Left ventricle myocardium inferior (tissue), 1 donor: ENCODE measurements at places on chromosomes 12 and 14.

- no peaks in the 10 kb centered on the region for H3K27me3 ChIP-seq
- H3K4me1 ChIP-seq = no peaks in the 10 kb centered on the region
- H3K27ac ChIP-seq = no peak overlapping the region
These were observed 77.3 kb upstream of the CNTN1 start for GRCh38 chr12:40614923-40615322.

DNA sequence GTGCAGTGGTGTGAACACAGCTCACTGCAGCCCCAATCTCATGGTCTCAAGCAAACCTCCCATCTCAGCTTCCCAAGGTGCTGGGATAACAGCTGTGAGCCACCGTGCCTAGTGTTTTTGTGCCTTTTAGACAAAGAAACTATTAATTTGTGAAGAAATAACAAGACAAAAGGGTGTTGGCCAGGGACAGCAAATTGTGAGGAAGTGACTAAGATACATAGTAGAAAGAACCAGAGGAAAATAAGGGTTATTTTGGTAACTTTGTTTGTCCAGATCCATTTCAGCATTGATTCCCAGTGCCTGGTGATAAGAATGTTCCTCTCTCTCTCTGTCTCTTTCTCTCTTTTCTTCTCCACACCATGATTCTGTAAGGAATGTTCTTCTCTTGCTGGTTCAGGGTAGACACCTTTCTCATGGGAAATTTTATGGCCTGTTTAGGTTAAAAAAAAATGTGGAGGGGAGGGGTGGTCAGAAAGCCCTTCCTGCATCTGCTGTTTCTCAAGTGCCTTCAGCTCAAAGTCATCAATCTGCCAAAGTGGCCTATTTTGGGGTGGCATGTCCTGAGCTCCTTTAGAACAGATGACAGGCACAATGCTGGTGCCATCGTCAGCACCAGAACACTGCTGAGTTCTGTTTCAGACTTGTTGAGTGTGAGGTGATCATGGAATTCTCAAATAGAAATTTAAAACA is 184.4 kb upstream of the EEA1 start:
- no peaks in the 10 kb centered on the region for H3K36me3 ChIP-seq
- no peak overlapping the region for H3K4me3 ChIP-seq
- no peaks in the 10 kb centered on the region for H3K27me3 ChIP-seq

- H3K4me3 ChIP-seq = no peak overlapping the region
- no peak overlapping the region for H3K27ac ChIP-seq
- no peak for DNase-seq
- peaks cover 26% of the 10 kb centered on the region for H3K36me3 ChIP-seq
- H3K4me1 ChIP-seq = no peaks in the 10 kb centered on the region
These were observed 96.1 kb upstream of the DACT1 start for GRCh38 chr14:58541633-58542022.

DNA sequence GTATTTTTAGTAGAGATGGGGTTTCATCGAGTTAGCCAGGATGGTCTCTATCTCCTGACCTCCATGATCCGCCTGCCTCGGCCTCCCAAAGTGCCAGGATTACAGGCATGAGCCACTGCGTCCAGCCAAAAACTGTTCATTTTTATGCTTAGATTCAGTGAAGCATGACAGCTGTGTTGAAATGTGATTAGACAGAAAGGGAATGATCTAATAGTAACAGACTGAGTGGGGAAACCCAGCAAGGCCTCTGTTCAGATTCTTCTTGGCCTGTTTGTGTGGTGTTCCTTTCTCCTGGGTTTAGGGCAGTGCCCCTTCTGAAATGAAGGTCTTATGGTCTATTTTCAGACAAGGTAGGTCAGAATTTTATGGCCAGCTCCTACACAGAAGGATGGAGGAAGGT is 11.8 kb upstream of the ABCD4 start:
- H3K4me1 ChIP-seq = no peaks in the 10 kb centered on the region
- no peak overlapping the region for H3K4me3 ChIP-seq
- no peaks in the 10 kb centered on the region for H3K27me3 ChIP-seq
- no peaks in the 10 kb centered on the region for H3K36me3 ChIP-seq
- H3K27ac ChIP-seq = no peak overlapping the region
- no peak for DNase-seq

DNA sequence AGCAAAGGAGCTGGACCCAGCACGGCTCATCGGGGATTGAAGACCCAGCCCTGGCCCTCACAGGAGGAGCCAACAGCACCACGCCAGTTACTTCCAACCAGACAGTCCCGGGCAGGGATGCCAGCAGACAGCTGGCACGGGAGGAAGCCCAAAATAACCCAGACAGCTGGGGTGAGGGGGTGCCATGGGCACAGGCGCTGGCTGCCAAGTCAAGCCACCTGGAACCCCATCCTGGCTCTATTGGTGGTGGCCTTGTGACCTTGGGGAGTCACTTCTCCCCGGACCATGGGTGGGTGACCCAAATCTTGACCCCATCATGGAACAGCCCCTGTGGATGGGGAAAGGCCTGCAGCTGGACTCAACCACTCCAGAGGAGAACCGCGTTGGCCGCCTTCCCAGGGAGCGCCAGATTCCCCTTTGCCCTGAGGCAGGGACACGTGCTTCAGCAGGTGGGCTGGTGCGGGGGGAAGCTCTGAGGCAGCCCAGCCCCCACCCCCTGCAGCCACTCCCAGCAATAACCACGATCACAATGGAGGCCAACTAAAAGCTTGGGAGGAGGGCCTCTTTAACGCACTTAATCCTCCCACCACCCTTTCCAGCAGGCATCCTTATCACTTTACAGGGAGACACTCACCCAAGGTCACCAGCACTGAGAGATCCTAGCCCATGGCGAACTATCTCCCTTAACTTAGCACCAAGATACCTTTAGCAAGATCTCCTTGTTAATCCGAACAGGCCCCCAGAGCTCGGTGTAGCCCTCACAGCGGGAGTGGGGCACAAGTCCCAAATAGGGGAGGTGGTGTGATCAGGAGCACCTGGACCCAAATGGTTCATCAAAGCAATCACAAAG is 4.7 kb upstream of the RHOF start:
- peak overlapping the region; percentile 81 for H3K4me3 ChIP-seq
- peak; percentile 84 for DNase-seq
- H3K27ac ChIP-seq = peak overlapping the region; percentile 100
- H3K4me1 ChIP-seq = peaks cover 87% of the 10 kb centered on the region
- H3K27me3 ChIP-seq = no peaks in the 10 kb centered on the region
- H3K36me3 ChIP-seq = peaks cover 9% of the 10 kb centered on the region

- peaks cover 38% of the 10 kb centered on the region for H3K27me3 ChIP-seq
- peaks cover 11% of the 10 kb centered on the region for H3K4me1 ChIP-seq
- no peaks in the 10 kb centered on the region for H3K36me3 ChIP-seq
- peak overlapping the region; percentile 20 for H3K27ac ChIP-seq
- peak overlapping the region; percentile 61 for H3K4me3 ChIP-seq
These were observed 822 bp upstream of the SOX5 start for GRCh38 chr12:23950210-23950774.

- no peak overlapping the region for H3K27ac ChIP-seq
- H3K36me3 ChIP-seq = no peaks in the 10 kb centered on the region
- no peak overlapping the region for H3K4me3 ChIP-seq
- no peaks in the 10 kb centered on the region for H3K4me1 ChIP-seq
- no peak for DNase-seq
These were observed 184.2 kb downstream of the TMTC2 start for GRCh38 chr12:82870771-82871377.

- H3K36me3 ChIP-seq = peaks cover 26% of the 10 kb centered on the region
- no peaks in the 10 kb centered on the region for H3K27me3 ChIP-seq
- no peak overlapping the region for H3K4me3 ChIP-seq
These were observed 12.1 kb downstream of the ACADS start for GRCh38 chr12:120737557-120738251.

DNA sequence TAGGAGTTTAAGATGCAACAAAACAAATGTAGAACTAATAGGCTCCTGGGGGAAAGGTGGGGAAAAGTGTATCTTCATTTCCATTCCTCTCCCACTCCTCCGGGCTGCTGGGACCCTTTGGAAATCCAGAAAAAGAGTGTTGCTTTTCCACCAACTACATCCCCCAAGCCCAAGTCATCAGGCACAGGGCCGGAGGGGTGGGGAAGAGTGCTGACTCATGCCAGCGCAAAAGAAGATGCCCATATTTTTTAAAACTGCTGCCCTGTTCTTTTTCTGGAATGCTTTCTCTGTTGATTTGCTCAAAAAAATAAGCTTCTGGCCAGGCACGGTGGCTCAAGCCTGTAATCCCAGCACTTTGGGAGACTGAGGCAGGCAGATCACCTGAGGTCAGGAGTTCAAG is 70.9 kb downstream of the TBK1 start:
- H3K4me3 ChIP-seq = no peak overlapping the region
- DNase-seq = no peak
- no peaks in the 10 kb centered on the region for H3K4me1 ChIP-seq
- H3K27ac ChIP-seq = no peak overlapping the region

DNA sequence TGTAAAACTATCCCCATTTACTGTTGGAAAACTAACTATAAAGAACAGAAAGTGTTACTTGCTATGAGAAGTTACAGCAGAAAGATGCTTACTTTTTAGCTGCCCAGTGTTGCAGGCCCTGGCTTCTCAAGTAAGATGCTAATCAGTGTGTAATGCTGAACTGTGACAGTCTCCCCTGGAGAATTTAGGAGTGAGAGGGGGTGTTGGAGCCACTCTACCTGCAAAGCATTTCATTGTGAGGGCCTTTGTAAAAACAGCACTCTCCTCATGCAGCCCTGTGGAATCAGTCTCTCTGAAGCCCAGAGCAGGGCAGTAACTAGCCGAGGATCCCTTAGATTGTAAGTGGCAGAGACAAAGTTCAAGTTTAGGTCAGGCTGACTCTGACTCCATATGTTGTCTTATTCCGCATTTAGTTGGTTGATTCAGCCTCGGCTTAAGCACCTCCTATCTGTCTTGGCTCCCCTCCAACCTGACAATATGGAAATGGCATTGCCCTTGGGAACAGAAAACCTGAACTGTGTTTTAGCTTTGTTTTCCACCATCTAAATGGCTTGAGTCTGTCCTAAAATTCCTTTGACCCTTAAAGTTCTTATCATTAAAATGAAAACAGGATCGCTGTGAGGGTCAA is 141.3 kb downstream of the PRKCH start:
- H3K4me3 ChIP-seq = no peak overlapping the region
- no peak for DNase-seq

GRCh38 chr12:71686658-71687025 is 760 bp downstream of the TMEM19 start:
- no peaks in the 10 kb centered on the region for H3K36me3 ChIP-seq
- DNase-seq = no peak
- no peaks in the 10 kb centered on the region for H3K27me3 ChIP-seq
- peaks cover 64% of the 10 kb centered on the region for H3K4me1 ChIP-seq
- H3K27ac ChIP-seq = peak overlapping the region; percentile 96

- DNase-seq = no peak
- H3K4me3 ChIP-seq = no peak overlapping the region
- no peaks in the 10 kb centered on the region for H3K27me3 ChIP-seq
These were observed 87.1 kb upstream of the PTHLH start for GRCh38 chr12:28059668-28060067.

GRCh38 chr12:82486524-82487235 is 128.4 kb downstream of the METTL25 start:
- no peak overlapping the region for H3K27ac ChIP-seq
- H3K36me3 ChIP-seq = no peaks in the 10 kb centered on the region
- H3K4me3 ChIP-seq = no peak overlapping the region
- no peak for DNase-seq

DNA sequence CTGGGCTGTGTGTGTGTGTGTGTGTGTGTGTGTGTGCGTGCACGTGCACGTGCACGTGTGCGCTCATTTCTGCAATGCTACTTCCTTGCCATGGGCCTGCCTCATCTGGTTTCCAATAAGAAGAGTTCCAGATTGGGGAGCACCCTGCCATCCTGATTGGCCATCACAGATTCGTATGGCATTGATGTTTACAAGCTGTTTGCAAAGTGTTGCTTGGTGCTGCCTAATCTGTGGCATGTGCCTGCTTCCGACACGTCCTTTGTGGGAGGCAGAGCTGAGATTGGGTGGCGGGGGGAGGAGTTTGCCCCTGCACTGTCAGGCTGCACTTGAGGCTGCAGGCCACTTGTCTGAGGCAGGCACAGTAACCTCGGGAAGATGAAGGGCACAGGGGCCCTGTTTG is 39.2 kb downstream of the SAMD4A start:
- no peaks in the 10 kb centered on the region for H3K27me3 ChIP-seq
- peak overlapping the region; percentile 88 for H3K27ac ChIP-seq
- H3K36me3 ChIP-seq = peaks cover 4% of the 10 kb centered on the region
- H3K4me3 ChIP-seq = no peak overlapping the region
- peaks cover 84% of the 10 kb centered on the region for H3K4me1 ChIP-seq
- peak; percentile 79 for DNase-seq

- no peaks in the 10 kb centered on the region for H3K36me3 ChIP-seq
- no peak overlapping the region for H3K4me3 ChIP-seq
- no peak overlapping the region for H3K27ac ChIP-seq
- H3K4me1 ChIP-seq = no peaks in the 10 kb centered on the region
- no peak for DNase-seq
These were observed 64.3 kb upstream of the DIO3 start for GRCh38 chr14:101496776-101497683.

- peaks cover 66% of the 10 kb centered on the region for H3K36me3 ChIP-seq
- no peaks in the 10 kb centered on the region for H3K27me3 ChIP-seq
- no peaks in the 10 kb centered on the region for H3K4me1 ChIP-seq
- no peak overlapping the region for H3K4me3 ChIP-seq
- H3K27ac ChIP-seq = no peak overlapping the region
These were observed 9.9 kb upstream of the VPS33A start for GRCh38 chr12:122276242-122276641.
